ENCODE measurements at places on chromosomes 16 and 17.

- DNase-seq, result no peak
These were observed 34.9 kb downstream of the PECAM1 start for GRCh38 chr17:64355536-64356303.

DNA sequence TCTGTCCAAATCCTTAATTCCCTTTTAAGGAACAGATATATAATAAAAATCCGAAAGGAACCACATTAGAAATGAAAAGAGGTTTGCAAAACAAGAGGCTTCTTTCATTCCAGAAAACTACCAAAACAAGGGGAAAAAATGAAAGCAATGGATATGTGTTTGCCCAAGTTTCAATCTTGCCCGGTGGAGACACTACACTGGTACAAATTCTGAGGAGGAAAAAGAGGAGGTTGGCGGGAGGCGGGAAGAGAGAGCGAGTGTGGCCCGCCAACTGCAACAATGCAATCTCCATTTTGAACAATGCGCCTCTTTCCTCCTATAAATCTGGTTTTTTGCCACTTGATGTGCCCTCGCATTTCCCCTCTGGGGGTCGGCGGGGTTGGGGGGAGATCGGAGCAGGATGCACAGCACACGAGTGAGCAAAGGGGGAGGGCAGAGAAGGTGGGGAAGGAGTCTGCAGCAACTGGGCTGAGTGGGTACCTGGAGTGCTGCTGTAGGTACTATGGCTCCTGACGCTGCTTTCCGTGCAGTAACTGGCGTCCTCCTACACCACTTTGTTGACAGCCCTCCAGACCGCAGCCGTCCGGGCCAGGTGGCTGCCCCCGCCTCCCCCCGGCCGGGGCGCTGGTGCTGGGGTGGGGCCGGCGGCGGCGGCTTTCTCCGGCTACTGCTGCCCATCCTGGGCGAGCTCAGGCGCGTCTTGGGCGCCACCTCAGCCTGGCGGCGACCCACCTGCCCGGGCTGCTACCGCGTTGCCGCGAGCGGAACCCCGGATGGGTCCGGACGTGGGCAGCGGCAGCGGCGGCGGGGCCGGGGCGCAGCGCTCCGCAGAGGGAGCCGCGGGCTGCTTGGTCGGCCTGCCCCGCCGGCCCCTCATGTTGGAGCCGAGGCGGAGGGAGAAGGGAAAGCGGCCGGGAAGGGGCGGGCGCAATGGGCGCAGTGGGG, 93.8 kb upstream of the PLEKHM1 start:
- no peak for DNase-seq

DNA sequence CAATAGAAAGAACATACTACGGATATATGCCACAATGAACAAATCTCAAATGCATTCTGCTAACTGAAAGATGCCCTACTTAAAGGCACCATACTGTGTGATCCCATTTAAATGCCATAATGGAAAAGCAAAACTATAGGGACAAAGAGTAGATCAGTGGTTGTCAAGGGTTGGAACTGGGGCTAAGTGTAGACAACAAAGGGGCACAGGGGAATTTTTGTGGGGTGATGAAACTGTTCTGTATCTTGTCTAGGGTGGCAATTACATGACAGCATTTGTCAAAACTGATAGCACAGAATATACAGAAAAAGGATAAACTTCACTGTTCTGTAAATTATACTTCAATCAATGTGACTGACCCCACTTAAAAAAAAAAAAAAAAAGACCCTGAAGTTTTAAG, 17.7 kb downstream of the GFOD2 start:
- DNase-seq, result no peak

DNA sequence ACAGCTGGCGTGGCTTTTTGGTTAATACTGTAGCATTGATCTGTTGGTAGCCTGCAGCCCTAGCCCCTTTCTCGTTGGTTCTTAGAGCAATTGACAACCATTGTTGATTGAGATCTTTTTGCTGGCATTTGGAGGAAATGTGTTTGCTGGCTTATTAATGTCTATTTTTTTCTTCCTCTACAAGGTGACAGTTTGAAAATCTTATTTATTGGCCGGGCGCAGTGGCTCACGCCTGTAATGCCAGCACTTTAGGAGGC, 1.8 kb downstream of the ATXN2L start:
- DNase-seq, result no peak

DNA sequence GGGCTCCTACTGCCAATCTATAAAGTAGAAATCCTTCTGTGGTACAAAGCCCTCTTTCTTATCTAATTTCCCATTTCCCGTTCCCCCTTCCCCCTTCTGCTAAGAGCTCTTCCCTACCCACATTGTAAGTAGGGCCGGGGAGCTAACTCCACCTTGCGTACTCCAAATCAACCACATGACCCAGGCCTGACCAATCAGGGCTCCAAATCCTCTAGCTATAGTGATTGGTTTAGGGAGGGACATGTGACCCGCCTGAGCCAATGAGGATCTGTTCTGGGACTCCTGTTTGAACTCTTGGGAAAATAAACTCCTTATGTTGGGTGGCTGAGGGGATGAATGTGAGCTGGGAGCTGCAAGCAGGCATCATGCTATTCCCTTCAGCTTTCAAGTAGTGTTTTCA, 40.9 kb upstream of the MEOX1 start:
- no peak for DNase-seq

DNA sequence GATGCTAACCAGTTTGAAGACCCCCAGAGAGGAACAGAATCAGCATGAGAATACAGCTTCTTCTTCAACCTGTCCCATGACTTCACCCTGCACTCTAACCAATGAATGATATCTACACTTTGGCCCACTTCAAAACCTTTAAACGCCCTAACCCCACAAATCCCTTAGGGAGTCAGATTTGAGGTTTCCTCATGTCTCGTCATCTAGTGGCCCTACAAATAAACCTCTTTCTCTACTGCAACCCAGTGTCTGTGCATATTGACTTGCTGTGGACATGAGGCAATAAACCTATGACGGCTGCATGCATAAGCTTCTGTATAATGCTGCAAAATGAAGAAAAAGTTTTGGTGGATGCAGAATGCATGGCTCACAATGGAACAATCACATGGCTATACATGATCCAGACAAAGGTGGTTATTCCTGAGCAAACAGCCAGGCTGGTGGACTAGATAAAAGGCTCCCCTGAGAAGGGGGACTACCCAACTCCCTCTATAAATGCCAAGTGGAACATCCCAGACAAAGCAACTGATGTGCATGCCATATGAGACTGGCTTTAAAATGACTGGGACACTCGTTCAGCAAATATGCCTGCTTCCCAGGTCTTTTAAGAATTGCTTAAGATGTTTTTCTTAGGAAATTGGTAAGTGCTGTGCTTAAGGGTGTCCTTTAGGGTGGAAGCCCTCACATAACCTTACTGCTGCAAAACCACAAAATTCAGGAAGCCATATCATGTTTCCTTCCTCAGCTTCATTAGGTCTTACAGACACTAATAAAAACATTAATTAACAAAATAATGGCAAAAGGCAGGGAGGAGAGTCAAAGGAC, 12.2 kb downstream of the N4BP1 start:
- no peak for DNase-seq

DNA sequence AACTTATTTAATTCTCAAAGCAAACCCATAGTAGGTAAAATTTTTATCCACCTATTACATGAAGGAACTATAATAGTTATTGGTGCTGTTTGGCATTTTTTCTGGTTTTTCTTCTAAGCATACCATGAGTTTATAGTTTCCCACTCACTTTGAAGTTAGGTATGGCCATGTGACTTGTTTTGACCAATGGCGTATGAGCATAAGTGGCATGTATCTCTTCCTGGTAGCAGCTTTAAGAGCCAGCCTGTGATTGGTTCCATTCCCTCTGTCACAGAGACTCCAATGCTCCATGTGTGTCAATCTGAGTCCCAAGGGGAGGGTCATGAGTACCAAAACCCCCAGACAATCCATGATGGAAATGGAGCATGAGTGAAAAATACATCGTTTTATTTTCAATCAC, 282.9 kb upstream of the N4BP1 start:
- no peak for DNase-seq

DNA sequence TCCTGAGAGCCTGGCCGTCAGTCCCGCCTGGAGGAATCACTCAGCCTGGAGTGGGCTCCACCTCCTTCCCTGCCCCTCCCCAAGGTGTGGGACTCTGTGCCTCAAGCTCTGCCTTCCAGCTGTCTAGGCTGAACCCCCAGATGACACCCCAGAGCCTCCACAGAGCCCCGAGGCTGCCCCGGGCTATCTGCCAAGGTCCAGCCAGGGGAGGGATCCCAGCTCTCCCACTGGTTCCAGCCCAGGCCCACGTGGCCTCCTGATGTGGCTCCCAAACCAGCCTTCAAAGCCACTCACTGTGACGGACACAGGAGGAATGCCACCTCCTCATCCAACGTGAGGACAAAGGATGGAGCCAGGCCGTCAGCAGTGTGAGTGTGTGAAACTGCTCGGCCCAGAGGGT, 45.6 kb upstream of the ENPP7 start:
- no peak for DNase-seq

GRCh38 chr17:81270279-81270678, 24.8 kb downstream of the SLC38A10 start:
- DNase-seq, result no peak

- no peak for DNase-seq
These were observed 281.0 kb downstream of the FTO start for GRCh38 chr16:53984936-53985335.

GRCh38 chr17:66200685-66201092, 8.8 kb upstream of the CEP112 start:
- DNase-seq, result no peak

Data from stimulated activated CD8-positive, alpha-beta memory T cell treated with anti-CD3 and anti-CD28 coated beads, Interleukin-4, amount 100 ng/mL, for 1 hour (primary cell).